ENCODE measurements at places on chromosomes 12 and 14.

DNA sequence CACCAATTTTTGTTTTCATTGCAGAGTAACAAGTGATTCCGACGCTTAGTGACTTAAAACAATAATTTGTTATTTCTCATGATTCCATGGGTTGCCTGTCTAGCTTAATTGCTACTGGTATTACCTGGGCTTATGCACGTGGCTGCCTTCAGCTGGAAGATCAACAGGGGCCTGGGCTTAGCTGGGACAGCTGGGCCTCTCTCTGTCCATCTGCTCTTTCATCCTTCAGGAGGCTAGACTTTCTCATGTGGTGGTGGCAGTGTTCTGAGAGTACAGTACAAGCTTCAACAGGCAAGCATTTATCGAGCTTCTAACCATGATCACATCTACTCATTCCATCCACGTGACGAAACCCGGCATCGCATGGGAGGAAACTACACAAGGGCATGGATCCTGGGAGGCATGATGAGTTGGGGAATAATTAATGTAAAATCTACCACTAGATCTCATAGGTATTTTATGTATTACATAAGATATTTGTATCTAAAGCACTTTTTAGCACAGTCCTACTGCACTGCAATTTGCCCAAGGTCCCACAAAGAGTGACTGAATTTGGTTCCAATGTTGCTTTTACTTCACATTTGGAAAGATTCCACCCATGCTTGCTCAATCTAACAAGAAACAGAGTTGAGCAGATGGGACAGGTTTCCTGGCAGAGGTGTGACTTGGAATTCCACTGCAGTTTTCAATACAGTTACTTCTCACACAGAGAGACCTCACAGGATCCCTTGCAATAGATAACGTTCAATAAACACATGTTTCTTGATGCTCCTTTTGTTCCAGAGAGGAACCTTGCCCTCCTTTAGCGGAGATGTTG, 153.1 kb upstream of the FRMD6 start:
- DNase-seq: no peak

GRCh38 chr14:50830932-50831725, at the start of gene NIN:
NIN (minus strand) TSS chr14:50831162; CDS start chr14:50822056, 9,106 bp downstream.
- peak; percentile 77 for DNase-seq

- no peak for DNase-seq
Measured at GRCh38 chr12:48296586-48297282, 54.0 kb downstream of the ZNF641 start.

DNA sequence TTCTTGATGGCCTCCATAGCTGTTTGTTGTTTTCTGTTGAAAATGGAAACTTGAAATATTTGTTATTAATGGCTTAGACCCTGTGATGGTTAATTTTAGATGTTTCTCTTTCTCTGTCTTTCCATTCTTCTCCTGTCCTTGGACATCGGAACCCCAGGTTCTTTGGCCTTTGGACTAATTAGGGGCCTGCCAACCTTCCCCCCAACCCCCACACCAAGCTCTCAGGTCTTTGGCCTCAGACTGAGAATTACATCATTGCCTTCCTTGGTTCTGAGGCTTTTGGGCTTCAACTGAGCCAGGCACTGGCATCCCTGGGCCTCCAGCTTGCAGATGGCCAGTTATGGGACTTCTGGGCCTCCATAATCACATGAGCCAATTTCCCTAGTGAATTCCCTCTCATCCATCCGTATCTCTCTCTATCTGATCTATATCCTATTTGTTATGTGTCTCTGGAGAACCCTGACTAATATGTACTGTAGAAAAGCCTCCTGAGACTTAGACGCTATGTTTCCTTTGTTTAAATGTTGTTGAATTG, 71.6 kb downstream of the FGD4 start:
- no peak for DNase-seq

GRCh38 chr14:104301731-104302460, 163.5 kb downstream of the KIF26A start:
- DNase-seq: no peak

GRCh38 chr12:110906083-110906482, 14.3 kb downstream of the MYL2 start:
- no peak for DNase-seq

GRCh38 chr12:19665121-19665900, 226.0 kb downstream of the AEBP2 start:
- no peak for DNase-seq

Measured in GDM1 (cell line).